Stimulated activated naive CD4-positive, alpha-beta T cell treated with Interleukin-2 at 50 U/mL for 16 hours (primary cell): ENCODE measurements at places on chromosomes 6 and 20.

GRCh38 chr20:14117768-14118167, 122.5 kb downstream of the MACROD2 start:
- DNase-seq, result no peak

GRCh38 chr20:47428164-47428563, 71.7 kb upstream of the ZMYND8 start:
- no peak for DNase-seq

DNA sequence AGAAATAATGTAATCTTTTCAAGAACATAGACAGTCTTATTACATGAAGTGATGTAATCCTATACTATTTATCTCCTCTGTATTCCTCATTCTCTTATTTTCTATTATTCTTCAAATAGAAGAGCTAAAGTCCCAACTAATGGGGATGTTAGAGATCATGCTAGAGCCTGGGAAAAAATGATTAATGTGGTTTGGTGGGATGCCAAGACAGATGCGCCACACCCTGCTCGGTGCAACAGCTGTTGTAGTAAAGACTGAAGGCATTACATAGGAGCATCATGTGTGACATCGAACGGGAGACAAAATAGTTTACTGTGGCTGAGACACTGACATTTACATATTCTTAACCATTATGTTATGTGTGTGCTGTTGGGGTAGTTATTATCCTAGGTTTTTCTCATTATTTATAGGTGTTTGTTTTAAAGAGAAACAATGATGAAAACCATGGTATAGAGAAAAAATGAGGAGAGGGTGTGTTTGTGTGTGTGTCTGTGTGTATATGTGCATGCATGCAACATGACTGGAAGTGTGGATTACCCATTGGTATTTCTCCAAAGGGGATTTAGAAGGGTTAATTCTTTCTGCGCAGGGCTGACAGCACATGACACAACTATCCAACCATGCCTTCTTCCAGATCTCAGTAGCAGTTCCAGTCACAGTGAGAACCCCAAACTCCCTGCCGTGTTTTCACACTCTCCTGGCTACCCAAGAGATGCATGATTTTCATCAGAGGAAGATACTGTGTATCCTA, 155.3 kb downstream of the EYA4 start:
- no peak for DNase-seq

GRCh38 chr6:49935387-49935786, 28.6 kb downstream of the DEFB114 start:
- no peak for DNase-seq

- DNase-seq, result no peak
These were observed 65.8 kb downstream of the EYA4 start for GRCh38 chr6:133306931-133307330.

DNA sequence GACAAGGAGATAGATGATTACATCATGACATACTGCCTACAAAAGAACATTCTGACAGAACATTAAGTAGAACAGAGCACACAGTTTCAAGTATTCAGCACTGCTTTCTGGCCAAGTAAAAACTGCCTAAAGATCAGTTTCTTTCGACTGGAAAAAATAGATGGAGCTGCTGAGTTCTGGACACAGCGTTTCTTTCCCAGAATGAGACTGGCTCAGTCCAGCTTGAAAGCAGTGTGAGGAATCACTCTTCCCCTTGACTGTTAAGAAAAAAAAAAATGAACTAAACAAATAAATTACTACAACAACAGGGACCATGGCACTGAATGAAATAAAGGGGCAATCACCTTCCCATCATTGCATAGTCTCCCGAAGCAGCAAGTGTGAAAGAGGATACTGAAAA, 4.4 kb upstream of the LYRM2 start:
- DNase-seq, result no peak

DNA sequence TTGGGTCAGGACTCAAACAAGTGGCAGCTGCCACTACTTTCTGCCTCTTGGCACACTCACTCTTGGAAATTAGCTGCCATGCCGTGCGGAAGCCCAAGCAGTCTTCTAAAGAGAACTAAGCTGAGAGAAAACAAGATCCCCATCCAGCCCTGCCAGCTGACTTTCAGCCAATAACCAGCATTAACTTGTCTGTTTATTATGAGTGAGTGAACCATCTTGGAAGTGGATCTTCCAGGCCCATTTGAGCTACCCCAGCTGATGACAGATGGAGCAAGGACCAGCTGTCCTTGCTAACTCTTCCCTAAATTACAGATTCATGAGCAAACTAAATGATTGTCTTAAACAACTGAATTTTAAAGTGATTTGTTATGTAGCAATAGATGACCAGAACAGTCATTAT, 73.9 kb upstream of the RBM24 start:
- no peak for DNase-seq

DNA sequence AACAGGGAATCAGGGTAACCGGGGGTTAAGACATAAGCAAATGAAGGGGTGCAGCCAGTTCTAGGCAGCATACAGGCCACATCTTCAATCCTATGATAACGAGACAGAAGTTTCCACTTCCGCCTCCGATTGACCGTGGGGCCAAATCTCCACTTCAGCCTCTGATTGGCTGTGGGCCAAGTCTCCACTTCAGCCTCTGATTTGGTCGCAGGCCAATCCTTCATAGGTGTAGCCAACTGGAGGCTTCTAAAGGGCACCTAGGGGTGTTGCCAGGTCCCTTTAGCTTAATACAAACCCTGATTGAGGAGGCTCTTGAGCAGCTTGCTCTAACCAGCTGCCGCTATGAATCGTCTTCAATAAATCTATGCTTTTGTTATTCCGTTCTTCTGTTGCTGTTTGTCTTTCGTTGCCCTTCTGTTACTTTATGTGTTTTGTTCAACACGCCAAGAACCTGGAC, 2.1 kb upstream of the ERGIC3 start:
- no peak for DNase-seq

- no peak for DNase-seq
These were observed 42.3 kb upstream of the OCSTAMP start for GRCh38 chr20:46592580-46593362.

- DNase-seq, result no peak
These were observed 411 bp downstream of the DSN1 start for GRCh38 chr20:36773107-36773596.

GRCh38 chr6:43219814-43220213, 9.5 kb downstream of the DNPH1 start:
- no peak for DNase-seq

GRCh38 chr6:110389689-110390382, 25.5 kb downstream of the DDO start:
- DNase-seq, result no peak

DNA sequence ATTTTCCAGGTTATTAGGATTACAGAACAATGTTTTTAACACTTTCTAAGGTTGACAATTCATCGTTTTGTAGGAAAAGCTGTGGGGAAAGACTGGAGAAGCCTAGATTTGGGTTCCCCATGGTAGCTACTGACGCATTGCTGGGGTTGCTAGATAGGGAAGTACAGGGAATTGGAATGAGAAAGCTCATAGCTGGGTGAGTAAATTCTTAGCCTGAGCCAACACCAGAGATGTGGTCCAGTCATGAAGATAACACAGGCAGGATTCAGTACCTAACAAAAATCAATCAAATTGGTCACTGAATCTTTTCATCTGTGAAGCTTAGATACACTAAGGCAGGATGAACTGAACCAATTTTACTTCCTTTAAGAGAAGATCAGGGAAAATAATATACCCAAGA, 35.7 kb downstream of the RIN2 start:
- DNase-seq, result no peak
